Lung (tissue), 17 donors: ENCODE measurements at places on chromosomes 16 and 17. TPM values are rescaled to one million over a fixed set of nuclear protein-coding genes. Genes with fewer than 3 reads are reported as not detected.

The SLC5A2 gene
- 0.85 TPM for total RNA-seq

The SCIMP gene
- total RNA-seq, result 2.3 TPM

The GALR2 gene
- total RNA-seq, result 0.40 TPM

The GRIN2A gene
- 0.18 TPM for total RNA-seq

The SPN gene
- total RNA-seq, result 5.8 TPM

The GINS2 gene
- total RNA-seq, result 3.1 TPM

The PRDM7 gene
- not detected for total RNA-seq

The KRTAP4-4 gene
- total RNA-seq, result not detected

The NPIPA3 gene
- not detected for total RNA-seq

The WNK4 gene
- total RNA-seq, result 0.77 TPM

The MT4 gene
- total RNA-seq, result not detected
